ENCODE measurements at places on chromosomes 2 and 18. TPM values are rescaled to one million over a fixed set of nuclear protein-coding genes. Genes with fewer than 3 reads are reported as not detected.

Gene DNAH6
- 0.90 TPM for total RNA-seq

DNA sequence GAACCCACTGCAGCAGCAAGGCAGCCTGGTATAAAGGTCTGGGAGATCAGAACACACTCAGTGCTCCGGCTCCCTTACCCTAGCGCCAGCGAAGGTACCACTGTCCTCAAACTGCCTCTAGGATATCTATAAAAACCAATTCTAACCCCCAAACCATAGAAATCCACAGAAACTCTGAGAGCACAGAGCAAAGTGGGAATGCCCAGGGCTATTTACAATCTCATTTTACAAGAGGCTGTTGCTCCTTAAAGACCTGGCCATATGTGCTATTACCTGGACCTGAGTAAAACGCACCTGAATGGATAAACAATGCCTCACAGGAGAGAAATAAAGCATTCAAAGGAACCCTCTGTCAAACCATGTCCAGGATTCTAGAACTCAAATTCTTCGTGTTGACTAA is 4.3 kb downstream of the STK39 start:
- no peak for DNase-seq

Gene STARD6
- total RNA-seq: not detected

GRCh38 chr2:74149247-74149525 is 1.5 kb upstream of the BOLA3 start:
- DNase-seq: no peak

- DNase-seq: no peak
Measured at GRCh38 chr2:239884875-239885274, 140.3 kb downstream of the NDUFA10 start.

Gene PSMG2
- total RNA-seq: 105 TPM

Gene HMSD
- total RNA-seq: 1.6 TPM

DNA sequence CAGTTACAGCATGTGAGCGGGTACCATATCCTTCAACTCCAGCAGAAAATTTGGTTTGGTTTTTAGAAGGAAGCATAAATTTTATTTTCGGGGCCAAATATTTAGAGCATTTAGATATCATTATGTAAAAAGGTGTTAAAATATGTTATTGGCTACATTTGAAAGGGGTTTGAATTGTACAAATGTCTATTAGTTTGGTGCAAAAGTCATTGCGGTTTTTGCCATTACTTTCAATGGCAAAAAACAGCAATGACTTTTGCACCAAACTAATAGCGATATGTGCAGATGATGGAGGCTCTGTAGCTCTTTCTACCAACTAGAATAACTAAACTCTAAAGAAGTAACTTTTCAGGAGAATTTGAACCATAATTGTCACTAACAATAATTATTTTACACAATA is 1666.2 kb upstream of the SLC39A10 start:
- no peak for DNase-seq

DNA sequence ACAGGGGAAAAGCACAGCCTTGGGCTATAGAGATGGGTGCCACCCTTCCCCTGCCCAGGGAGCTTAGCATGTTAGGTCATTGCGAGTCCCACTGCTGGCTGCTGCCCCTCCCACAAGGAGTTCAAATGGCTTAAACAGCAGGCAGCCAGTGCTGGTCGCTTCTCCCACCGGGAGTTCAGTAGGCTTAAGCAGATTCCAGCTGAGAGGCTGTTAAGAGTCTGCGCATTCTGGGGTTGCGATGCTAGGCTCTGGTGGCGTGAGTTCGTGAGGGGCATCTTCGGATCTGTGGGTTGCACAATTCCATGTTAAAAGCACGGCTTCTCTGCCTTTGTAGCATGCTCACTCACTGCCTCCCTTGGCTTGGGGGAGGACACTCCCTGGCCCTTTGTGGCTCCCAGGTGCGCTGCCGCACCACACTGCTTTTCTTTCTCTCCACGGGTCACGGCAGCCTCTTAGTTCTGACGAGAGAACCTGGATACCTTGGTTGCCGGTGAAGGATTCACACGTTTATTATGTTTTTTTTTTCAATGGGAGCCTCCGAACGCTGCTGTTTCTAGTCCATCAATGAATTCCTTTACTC is 93.2 kb downstream of the UNC80 start:
- DNase-seq: no peak

- DNase-seq: no peak
Measured at GRCh38 chr2:238905644-238906043, 57.8 kb downstream of the TWIST2 start.

GRCh38 chr2:152174574-152174973 is 989 bp downstream of the STAM2 start:
- DNase-seq: no peak

DNA sequence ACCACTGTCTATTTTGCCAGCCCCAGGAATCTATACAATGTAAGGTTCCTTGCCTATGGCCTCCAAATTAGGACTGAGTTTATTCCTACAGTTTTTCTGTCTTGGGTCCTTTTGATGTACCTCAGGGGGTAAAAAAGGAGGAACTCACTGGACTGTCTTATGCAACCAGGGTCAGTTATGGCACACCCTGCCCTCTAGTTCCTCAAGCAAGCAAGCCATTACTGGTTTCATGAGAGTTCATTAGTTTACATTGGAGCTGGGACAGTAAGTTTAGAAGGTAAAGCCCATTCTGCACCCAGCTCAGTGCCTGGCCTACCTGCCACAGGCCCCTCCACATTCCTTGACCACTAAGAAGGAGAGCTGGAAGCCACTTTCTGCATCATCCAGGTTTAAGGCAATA is 68.7 kb upstream of the WIPF1 start:
- DNase-seq: no peak

DNA sequence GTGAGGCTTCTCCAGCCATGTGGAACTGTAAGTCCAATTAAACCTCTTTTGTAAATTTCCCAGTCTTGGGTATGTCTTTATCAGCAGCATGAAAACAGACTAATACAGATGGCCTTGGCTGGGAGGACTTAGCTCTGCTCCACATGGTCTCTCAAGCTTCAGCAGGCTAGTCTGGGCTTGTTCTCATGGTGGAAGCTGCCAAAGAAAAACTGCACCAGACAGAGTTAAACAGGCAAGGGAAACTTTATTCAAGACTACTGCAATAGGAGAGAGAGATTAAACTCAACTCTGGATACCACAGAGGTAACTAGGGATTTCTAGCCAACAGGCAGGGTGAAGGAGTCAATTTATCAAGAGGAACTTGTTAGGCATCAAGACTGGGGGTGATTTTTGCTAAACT is 142.1 kb downstream of the CABLES1 start:
- no peak for DNase-seq

GRCh38 chr2:43345872-43346271 is 119.5 kb upstream of the ZFP36L2 start:
- no peak for DNase-seq
